ENCODE measurements at places on chromosomes 6 and 20. TPM values are rescaled to one million over a fixed set of nuclear protein-coding genes. Genes with fewer than 3 reads are reported as not detected.

DNA sequence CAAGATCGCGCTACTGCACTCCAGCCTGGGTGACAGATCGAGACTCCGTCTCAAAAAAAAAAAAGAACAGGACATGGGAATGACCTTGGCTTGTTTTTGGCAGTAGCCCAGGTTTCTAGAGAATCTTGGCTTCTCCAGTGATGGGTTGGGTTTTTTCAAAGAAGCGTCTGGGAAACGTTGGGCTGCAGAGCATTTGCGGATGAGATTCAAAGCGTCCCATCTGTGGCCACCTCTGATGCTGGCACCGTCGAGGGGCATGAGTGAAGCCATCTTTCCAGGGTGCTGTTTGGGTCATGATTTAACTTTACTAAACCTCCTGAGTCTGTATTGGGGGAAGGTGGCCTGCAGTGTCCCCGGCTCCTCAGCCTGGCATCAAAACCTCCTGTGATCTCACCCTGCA, 43.2 kb upstream of the SRF start:
- DNase-seq: no peak

DNA sequence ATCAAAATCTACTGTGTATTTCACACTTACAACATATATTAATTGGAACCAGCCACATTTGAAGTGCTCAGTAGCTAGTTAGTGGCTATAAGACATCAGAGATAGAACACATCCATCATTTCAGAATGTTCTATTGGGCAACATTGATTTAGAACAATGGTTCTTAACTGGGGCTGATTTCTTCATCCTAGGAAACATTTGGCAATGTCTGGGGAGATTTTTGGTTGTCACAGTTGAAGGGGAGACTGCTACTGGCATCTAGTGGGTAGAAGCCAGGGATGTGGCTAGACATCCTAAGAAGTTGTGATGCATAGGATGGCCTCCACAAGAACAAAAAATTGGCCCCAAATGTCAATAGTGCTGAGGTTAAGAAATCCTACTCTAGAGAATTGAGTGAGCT, 132.5 kb downstream of the OLIG3 start:
- DNase-seq: no peak

DNA sequence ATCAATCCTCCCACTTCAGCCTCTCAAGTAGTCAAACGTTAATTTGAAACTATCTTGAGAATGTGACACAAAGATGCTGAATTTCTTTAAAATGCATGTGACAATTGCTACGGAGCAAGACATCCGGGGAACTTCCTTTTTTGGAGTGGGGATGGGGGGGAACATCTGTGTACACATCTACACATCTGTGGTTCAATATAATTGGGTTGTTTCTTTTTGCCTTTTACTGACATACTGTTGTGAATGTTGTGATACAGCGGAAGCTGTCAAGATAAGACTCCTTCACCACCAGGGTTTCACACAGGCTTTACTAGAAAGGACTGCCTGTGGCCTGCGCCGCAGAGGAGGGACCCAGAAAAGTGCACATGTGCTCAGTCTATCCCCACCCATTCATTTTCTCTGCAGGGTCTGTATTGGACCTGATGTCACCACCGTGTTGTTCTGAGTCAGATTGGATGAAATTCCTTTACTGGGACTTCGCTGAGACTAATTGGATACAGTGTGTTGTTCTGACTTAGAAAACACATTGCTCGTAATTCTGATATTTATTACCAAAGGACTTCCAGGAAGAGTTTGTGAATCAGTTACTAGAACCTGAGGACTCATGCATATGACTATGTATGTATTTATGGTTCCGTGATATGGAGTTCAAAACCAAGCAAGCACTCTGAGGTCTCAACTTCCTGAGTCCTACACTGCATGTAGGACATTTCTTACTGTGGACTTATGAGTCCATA, 98.7 kb upstream of the SGK1 start:
- DNase-seq: peak; percentile 26

DNA sequence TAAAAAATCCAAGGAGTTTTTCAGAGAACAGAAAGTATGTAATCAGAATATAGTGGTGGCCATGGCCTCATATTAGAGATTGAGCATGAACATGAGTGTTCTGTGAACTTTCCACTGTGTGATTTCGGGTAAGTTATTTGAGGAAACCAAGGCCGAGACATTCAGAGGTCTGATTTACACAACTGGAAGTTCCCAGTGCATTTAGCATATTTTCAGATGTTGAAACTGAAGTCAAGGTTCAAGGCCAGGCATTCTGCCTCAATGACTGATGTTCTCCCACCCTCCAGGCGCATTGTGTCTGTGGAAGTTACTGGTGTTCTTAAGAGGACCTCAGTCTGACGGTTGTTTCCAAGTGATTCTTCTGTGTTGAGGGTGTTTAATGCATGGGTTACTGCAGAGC, 26.2 kb downstream of the RNF144B start:
- no peak for DNase-seq

Gene SIRPD
- 0.27 TPM for total RNA-seq

Gene SCUBE3
- not detected for total RNA-seq
